Frontal cortex (tissue), 4 donors: ENCODE measurements at places on chromosomes 3 and 15.

GRCh38 chr3:177336873-177337450 is 139.7 kb upstream of the TBL1XR1 start:
- no peak for DNase-seq

GRCh38 chr3:123610331-123610730 is 25.5 kb upstream of the HACD2 start:
- no peak for DNase-seq

GRCh38 chr3:60801307-60801706 is 449.9 kb downstream of the FHIT start:
- DNase-seq: no peak

- no peak for DNase-seq
These were observed 120.2 kb downstream of the TFDP2 start for GRCh38 chr3:142029052-142029642.

DNA sequence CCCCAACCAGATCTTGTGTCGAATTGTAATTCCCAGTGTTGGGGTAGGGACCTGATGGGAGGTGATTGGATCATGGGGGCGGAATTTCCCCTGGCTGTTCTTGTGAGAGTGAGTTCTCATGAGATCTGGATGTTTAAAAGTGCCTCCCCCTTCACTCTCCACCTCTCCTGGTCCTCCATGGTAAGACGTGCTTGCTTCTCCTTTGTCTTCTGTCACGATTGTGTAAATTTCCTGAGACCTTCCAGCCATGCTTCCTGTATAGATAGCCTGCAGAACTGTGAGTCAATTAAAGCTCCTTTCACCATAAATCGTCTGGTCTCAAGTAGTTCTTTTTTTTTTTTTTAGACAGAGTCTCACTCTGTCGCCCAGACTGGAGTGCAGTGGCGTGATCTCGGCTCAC is 42.3 kb downstream of the NR1D2 start:
- no peak for DNase-seq

DNA sequence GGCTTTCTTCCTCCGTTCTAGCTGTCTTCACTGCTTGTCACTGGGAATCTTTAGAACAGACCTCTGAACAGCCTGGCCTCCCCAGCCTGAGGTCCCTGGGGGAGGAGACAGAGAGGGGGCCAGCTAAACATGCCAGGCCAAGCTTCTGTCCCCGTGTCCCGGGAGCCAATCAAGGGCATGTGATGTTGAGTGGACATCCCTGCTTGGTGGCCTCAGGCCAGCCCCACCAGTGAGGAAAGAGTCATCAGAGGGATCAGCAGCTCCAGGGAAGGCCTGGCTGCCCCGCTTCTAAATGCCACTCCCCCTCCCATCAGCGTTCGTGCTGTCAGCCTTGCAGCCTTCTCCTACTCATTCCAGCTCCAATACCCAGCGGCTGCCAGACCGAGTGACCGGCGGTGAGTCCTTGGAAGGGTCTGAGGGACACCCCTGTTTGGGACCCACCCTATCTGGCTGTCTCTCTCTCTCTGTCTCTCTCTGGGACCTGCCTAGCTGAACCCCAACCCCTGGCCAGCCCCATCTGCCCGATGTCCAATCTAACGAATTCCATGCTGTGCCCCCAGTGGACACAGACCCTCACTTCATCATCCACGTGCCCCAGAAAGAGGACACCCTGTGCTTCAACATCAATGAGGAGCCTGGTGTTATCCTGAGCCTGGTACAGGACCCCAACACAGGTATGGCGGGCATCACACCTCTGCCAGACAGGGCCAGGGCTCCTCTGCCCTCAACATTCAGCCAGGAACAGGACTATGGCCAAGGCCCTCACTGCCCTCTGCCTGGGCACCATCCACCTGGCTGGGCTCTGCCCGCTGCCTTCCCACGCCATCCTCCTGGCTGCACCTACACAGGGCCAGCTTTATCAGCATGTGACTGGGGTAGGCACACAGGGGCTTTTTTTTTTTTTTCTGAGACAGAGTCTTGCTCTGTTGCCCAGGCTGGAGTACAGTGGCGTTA is 6.6 kb upstream of the ITIH3 start:
- DNase-seq: no peak

GRCh38 chr3:94167796-94168195 is 104.9 kb downstream of the NSUN3 start:
- DNase-seq: no peak

GRCh38 chr3:48466386-48467109 is 20.0 kb downstream of the ATRIP start:
- DNase-seq: no peak

DNA sequence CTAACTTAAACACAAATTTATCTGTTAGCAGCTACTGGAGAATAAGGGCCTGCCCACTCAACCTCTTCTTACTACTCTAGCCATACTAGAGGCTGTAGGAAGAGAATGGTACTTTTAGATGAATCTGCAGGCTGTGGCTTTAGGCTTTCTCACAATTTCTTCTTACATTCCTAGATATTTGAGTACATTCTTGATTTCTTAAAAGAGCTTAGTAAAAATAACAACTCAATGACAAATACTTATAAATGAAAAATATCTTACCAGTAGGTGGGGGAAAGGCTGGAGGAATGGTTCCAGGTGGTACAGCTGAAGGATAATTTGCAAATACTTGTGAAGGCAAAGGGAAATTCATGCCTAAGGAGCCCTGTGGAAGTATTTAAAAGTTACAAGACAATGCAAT is 92.9 kb upstream of the GK5 start:
- no peak for DNase-seq

- no peak for DNase-seq
These were observed at the start of gene DRD3 for GRCh38 chr3:114178770-114179368. Gene DRD3 (minus strand): TSS chr3:114179052. CDS start chr3:114171992, 7,060 bp downstream.

DNA sequence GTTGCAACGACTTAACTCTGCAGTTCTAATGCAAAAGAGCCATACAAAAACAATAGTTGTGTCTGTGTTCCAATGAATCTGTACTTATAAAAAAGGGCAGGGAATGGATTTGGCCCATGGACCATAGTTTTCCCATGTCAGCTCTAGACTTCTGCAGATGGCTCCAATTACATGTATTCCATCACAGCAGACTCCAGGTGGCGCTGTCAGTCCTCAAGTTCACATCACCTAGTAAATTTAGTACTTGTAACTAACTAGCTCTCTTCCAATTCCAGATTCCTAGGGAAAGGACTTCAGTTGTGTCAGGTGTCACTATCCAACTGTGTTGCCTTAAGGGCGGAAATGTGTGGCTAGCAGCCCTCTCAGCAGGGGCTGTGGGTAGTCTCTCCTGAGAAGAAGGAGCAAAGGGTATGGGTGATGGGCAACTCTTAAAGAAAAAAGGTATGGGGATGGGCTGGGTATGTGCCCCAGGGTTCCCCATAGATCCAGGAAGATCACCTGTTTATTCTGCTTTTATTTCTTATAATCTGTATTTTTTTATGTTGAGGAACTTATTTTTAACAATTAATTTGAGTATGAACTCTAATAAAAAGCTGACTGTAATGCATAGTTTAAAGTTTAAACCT is 36.2 kb downstream of the BBS4 start:
- peak; percentile 35 for DNase-seq

GRCh38 chr3:194298331-194299227 is 52.5 kb downstream of the CPN2 start:
- DNase-seq: no peak

GRCh38 chr3:134009345-134010000 is 20.3 kb downstream of the SLCO2A1 start:
- no peak for DNase-seq

- no peak for DNase-seq
These were observed 379.3 kb upstream of the CBLB start for GRCh38 chr3:106247902-106248684.

DNA sequence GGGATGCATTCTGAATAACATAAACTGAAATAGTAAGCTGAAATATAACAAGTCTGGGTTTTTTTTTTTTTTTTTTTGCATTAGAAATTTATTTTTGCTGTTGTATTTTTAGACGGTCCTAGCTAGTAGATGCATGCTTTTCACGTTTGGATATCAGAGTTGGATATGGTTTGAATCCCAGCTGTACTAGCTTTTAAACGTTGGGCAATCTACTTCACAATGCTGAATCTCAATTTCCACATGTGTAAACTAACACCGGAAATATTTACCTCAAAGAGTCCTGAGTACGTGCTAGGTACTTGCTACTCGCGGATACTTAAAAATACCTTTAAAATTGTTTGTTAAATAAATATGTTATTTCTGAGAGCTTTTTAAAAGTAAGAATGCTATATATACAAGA is 139.8 kb downstream of the BBX start:
- DNase-seq: no peak

DNA sequence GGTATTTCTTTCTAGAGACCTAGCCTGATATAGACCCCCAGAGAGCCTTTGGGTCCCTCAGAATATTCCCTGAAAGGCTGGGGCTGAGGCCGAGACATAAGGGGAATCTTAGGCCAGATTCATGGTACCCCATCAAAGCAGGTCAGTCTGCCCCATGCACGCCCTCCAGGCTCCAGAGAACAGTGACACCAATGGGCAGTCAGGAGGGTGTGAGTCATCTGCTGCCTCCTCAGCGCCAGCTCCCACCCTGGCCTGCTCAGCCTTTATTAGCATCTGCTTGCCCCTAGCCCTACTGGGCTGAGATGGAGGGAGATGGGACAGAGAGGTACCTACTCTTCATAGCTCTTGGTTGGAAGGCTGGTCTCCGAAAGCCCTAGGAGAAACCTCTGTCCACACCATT is 14.3 kb upstream of the CAMKV start:
- DNase-seq: no peak

- no peak for DNase-seq
These were observed 299.2 kb downstream of the ADAMTS17 start for GRCh38 chr15:100042558-100042957.

DNA sequence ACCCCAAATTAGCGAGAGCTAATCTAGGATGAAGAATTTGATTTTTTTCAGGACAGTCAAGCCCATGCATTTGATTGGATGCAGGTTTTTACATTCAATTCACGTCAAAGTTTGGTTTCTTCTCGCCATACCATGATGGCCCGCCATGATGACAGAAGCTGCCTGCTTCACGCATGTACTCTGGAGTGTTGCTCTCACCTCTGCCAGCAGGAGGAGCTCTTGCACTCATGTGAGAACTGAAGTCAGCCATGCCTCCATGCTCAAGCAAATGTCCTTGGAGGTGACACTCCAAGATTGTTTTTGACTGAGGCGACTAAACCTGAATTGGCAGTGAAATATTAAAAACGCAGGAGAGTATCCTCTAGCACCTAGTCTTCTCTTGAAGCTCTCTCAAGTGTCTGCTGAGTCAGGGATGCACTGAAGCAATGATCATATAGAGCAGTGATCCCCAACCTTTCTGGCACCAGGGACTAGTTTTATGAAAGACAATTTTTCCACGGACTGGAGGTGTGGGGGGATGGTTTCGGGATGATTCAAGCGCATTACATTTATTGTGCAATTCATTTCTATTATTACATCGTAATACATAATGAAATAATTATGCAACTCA is 120.9 kb downstream of the SAMMSON start:
- no peak for DNase-seq

DNA sequence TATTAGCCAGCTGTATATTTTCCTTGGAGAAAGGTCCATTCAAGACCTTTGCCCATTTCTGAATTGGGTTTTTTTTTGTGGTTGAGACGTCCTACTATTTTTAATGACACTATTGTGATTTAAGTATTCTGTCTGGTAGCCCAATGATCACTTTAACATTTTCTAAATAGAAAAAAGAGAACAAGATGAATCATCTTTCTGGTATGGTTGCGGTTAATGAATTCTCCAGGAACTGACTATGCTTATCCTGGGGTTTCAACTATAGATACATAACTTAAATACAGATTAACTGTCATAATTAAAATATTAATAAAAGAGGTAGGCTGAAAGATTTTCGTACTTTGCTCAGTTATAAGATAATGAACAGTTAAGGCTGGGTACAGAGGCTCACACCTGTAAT is 51.9 kb downstream of the PBRM1 start:
- DNase-seq: no peak

- no peak for DNase-seq
These were observed 77.0 kb downstream of the PLCL2 start for GRCh38 chr3:16961621-16962205.

- no peak for DNase-seq
These were observed 24.3 kb downstream of the TBC1D21 start for GRCh38 chr15:73897441-73898261.
